ENCODE measurements at places on chromosomes 2 and 18. TPM values are rescaled to one million over a fixed set of nuclear protein-coding genes. Genes with fewer than 3 reads are reported as not detected.

DNA sequence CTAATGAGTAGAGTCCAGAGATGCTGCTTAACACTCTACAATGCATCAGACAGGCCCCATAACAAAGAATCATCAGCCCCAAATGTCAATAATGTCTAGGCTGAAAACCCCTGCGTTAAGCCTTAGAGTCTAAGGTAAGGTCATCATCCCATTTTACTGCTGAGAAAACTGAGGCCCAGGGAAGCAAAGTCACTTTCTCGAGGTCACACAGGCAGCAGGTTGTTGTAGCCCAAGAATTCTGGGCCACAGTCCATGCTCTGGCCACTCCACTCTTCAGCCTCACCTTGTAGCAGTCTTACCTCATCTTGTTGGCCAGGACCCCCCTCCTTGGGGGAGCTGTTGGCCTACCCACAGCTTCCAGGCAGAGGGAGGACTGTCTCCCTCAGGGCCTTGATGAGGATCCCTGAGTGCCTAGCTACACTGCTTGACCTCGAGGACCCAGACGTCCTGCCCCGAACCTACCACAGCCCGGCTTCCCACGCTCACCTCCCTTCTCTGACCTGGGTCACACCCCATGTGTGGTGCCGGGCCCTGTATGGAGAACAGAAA, 54.4 kb downstream of the SMAD7 start:
- no peak for DNase-seq

DNA sequence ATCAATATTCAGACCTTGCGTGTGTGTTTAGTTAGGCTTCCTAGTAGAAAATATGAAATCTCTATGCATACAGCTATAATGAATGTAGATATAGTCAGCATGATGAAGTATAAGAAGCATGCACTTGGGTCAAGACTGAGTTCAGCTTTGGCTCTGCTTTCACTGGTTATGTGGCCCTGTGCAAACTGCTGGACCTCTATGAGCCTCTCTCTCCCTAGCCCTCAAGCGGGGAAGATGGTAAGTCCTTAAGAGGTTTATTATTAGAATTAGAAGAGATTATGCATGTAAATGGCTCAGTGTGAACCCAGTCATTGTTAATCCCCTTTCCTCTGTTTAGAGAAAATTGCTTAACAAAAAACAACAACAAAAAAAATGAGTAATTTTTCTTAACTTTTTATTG, 178.8 kb upstream of the NXPH2 start:
- DNase-seq, result no peak

GRCh38 chr18:70182548-70182947, 22.9 kb downstream of the RTTN start:
- DNase-seq, result no peak

DNA sequence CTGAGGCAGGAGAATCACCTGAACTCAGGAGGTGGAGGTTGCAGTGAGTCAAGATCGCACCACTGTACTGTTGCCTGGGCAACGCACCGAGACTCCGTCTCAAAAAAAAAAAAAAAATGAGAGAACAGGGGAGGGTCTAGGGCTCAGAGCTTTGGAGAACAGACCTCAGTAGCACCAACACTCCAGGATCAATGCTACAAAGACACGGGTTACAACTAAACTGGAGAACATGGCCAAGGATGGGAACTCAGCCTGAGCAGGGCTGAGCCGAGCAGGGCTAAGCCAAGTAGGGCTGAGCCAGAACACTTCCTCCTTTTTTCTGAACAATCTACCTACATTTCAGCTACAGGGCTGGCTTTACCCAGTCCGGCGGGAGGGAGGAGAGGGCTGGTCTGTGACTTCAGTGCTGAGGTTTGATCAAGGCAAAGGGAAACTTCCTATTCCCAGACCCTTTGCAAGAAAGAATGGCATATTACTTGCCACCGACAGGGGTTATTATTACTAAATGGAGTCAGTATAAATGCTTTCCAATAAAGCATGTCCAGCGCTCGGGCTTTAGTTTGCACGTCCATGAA, 2.9 kb upstream of the CASP8 start:
- DNase-seq, result peak; percentile 43

DNA sequence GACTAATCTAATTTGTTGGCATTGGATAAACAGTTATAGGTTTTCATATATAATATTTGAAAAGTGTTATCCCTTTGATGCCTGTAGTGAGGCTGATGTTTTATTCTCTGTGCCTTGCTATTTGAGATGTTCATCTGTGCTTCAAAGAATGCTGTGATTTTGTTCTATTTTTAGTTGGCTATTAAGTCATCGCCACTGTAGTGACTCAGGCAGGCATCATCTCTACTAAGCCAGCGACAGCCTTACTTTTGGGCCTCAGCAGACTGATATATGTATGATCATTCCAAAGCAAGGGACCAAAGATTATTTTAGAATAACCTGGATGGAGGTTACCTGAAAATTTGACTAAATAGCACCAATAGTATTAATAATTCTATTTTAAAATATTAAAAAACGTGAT, 1674.5 kb upstream of the NXPH2 start:
- DNase-seq, result no peak

The LIPT1 gene
- total RNA-seq, result 10.9 TPM

The COL4A4 gene
- 0.67 TPM for total RNA-seq

The PKP4 gene
- 88.0 TPM for total RNA-seq

The DSC3 gene
- 3.7 TPM for total RNA-seq

The ANO7 gene
- 6.9 TPM for total RNA-seq

GRCh38 chr2:105796131-105796638, 51.5 kb downstream of the NCK2 start:
- DNase-seq, result no peak

GRCh38 chr2:149926149-149926548, 338.6 kb upstream of the MMADHC start:
- no peak for DNase-seq

DNA sequence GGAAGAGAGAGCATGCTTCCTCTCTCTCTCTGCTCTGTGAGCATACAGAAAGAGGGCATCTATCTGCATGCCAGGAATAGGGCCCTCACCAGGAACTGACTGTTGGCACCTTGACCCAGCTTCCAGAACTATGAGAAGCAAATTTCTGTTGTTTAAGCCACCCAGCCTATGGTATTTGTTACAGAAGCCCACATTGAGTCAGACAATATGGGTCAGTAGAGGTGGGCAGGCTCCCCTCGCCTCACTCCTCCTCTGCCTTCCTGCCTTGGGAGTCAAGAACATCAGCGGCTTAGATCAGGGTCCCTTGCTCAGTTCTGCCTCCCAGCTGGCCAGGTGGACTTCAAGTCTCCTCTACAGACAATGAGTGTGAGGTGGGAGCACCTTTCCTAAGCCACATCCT, 92.3 kb downstream of the COPS8 start:
- DNase-seq, result no peak

The EML6 gene
- total RNA-seq, result 1.6 TPM

- DNase-seq, result peak; percentile 91
Measured at GRCh38 chr18:45879681-45880655, 54.5 kb downstream of the SIGLEC15 start.

GRCh38 chr2:18903750-18904149, 314.4 kb upstream of the NT5C1B start:
- DNase-seq, result no peak

The GPBAR1 gene
- 0.63 TPM for total RNA-seq

The PRSS56 gene
- total RNA-seq, result not detected

GRCh38 chr2:86624267-86624547, 542 bp upstream of the RNF103 start:
- no peak for DNase-seq

The CAVIN2 gene
- total RNA-seq, result not detected

The SGPP2 gene
- total RNA-seq, result not detected

The FBXO48 gene
- 1.1 TPM for total RNA-seq

- DNase-seq, result no peak
Measured at GRCh38 chr2:18430996-18431748, 129.3 kb downstream of the RDH14 start.

- no peak for DNase-seq
Measured at GRCh38 chr2:61161888-61162287, at the start of gene C2orf74. Gene C2orf74, plus strand, starts transcription at chr2:61162188. Its CDS starts 327 bp downstream, at chr2:61162515.

- DNase-seq, result no peak
Measured at GRCh38 chr18:38957736-38958135, 1392.1 kb upstream of the CELF4 start.

- no peak for DNase-seq
Measured at GRCh38 chr2:73104933-73105332, 7.8 kb downstream of the RAB11FIP5 start.

The LYPD1 gene
- total RNA-seq, result 2.1 TPM

The FOXD4L1 gene
- total RNA-seq, result not detected

DNA sequence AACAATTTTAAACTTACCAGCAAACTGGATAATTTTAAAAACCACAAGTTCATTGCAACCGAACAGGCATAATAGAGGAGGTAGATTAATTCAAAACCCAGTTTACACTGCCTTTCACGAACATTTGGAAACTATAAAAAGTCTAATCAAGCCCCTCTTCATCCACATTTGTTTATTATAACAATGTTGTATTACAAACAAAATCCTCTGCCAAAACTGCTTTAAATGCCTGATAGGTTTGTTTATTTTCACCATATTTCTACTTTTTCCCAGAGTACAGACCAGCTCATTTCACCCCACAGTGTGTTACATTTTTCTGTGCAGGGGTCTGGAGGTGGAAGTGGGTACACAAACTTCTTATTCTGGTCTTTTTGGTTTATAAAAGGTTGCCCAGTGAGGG, 184.2 kb downstream of the OSR1 start:
- DNase-seq, result no peak

DNA sequence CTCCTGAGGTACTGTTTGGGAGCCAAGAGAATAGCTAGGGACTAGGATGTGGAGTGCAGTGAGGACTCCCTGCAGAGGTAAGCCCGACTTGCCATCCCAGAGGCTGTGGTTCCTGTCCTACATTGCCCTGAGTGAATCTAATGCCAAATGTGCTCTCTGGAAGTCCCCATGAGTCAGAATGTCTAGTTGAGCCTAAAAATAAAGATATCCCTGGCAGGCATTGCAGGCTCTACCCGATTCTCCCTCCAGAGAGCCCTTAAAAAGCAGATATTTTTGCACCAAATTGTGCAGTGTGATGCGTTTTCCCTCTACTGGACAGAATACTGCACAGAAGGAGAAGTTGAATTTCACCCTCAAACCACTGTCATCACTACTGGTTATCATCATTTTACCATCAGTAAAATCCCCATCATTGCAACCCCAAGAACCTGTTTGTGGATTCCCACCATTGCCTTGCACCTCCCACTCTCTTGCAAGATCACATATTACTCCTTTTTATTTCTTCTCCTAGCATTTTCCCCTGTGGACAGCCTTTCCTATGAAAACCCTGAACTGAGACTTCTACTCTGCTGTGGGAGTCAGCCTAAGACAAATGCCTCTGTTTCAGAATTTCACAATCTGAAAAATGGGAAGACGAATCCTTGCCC, 98.0 kb downstream of the MARCHF4 start:
- DNase-seq, result no peak

- DNase-seq, result no peak
Measured at GRCh38 chr2:20506201-20506685, 59.4 kb downstream of the RHOB start.

The ALPP gene
- total RNA-seq, result 0.15 TPM

DNA sequence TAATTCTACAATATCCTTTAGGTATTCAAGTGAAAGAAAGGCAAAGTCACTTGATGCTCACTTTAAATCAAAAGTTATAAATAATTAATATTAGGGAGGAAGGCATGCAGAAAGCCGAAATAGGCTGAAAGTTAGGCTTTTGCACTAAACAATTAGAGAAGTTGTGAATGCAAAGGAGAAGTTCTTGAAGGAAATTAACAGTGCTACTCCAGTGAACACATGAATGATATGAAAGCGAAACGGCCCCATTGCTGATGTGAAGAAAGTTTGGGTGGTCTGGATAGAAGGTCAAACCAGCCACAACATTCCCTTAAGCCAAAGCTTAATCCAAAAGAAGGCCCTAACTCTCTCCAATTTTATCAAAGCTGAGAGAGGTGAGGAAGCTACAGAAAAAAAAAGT, 103.1 kb upstream of the CXCR4 start:
- DNase-seq, result no peak

Measured in H1 (cell line).